Activated CD4-positive, alpha-beta T cell treated with anti-CD3 and anti-CD28 coated beads, Interleukin-2, amount 50 U/mL, for 16 hours (primary cell): ENCODE measurements at places on chromosomes 3 and 15.

DNA sequence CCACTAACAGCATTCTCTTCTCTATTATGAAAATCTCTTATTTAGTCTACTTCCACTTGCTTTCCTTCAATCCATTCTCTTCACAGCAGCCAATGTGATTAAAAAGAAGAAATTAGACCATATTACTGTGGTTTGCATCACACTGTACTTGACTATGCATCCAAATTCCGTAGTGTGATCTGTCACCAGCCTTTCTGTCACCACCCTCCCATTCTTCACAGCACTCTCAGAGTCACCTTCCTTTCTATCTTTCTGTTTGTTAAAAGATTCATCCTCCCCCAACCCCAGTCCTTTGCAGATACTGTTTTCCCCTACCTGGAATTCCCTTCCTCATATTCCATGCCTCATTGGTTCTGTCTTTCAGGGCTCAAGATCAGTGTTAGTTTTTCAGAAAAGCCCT is 55.0 kb upstream of the ABHD10 start:
- DNase-seq, result no peak

DNA sequence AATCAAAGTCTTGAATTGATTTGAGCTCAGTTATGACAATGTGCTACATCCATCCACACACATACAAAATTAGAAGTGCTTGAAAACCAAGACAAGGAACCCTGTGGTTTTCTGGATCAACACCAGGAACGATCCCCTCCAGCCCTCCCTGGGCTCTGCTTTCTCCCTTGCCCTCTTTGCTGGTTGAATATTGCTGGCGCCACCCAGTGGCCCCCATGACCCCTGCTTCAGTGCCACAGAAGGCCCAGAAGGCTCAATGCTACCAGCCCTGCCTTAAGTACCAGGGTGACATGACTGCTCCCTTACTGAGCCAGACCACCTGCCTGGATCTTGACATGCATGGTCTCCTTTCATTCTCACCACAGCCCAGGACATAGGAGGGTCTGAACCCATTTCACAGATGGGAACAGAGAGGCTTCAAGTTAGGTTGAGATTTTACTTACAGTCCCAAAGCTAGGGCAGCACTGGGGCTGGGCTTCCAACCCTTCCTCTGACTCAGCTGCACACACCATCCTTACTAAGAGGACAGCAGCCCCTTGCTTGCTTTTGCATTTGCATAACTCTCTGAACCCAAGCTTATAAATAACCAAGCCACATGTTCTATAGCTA is 15.0 kb downstream of the IL12A start:
- peak; percentile 71 for DNase-seq

DNA sequence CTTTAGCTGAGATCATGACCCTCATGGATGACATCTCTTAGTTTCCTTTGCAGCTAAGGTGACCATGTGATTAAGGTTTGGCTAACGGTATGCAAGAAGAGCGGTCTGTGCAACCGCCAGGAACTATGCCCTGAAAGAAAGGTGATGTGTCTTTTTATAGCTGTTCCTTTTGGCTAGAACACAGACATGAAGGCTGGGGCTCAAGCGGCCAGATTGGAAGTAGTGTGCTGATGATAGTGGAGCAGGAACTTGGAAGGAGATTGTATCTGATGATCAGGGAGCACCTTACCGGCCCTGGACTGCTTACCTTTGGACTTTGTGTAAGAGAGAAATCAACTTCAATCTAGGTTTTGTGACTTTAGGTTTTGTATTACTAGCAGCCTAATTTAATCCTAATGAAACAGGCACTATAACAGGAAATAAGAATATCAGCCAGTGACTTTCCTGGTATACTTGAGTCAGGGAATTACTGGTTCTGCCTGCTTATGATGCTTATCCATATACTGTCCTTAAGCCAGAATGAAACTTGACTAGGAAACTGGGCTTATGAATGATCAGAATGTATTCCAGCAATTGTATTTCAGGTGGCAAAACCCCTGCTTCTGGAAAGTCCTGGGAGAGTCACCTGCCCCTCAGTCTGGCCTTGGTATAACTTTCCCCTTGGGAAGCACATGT is 164.3 kb upstream of the LRIG1 start:
- DNase-seq, result no peak

DNA sequence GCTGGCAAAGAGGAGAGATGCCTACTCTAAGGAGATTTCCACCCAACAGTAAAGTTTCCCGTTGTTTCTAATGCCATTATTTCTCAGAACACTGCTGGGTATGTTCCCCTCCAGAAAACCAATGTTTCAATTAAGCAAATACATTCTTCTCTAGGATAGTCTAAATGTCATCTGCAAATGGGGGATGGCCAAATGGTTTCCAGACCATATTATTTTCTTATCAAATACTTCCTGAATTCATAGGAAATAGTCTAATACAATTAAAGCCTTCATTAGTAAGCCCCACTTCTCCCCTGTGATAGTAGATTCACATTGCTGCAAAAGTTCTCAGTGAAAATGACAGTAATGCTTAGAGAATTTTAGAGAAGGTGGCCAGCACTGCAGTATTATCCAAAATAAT is 716.6 kb downstream of the GRM7 start:
- no peak for DNase-seq

- no peak for DNase-seq
These were observed 10.2 kb downstream of the KBTBD13 start for GRCh38 chr15:65086680-65087111.
